Progenitor cell of endocrine pancreas (in vitro differentiated cells): ENCODE measurements at places on chromosomes 13 and 19.

DNA sequence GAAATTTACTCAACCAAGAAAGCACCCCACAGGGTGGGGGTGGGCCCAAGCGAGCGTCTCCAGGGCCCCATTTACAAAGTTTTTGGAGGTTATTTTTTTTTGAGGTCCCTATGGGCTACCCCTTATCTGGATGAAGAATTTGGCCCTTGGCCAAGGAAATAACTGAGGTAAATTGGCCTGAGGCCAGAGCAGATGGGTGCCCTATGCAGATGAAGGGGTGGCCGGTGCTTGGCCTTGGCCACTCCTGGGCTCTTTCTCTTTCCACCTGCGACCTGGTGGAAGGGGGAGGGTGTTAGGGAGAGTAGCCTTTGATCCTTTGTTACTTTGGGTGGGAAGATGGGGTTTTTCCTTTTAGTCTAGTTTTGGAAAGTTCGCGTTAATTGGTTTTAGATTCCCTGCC lies 15.5 kb downstream of the ZNF701 start:
- no peak for DNase-seq

- DNase-seq, result no peak
These were observed at the start of gene SBSN for GRCh38 chr19:35528218-35529038. Gene SBSN, minus strand, starts transcription at chr19:35528311. Its CDS starts 30 bp downstream, at chr19:35528281.

- DNase-seq, result no peak
These were observed 142.2 kb downstream of the IRS2 start for GRCh38 chr13:109644069-109644750.

- no peak for DNase-seq
These were observed 3.9 kb downstream of the EEF2 start for GRCh38 chr19:3981373-3981735.

DNA sequence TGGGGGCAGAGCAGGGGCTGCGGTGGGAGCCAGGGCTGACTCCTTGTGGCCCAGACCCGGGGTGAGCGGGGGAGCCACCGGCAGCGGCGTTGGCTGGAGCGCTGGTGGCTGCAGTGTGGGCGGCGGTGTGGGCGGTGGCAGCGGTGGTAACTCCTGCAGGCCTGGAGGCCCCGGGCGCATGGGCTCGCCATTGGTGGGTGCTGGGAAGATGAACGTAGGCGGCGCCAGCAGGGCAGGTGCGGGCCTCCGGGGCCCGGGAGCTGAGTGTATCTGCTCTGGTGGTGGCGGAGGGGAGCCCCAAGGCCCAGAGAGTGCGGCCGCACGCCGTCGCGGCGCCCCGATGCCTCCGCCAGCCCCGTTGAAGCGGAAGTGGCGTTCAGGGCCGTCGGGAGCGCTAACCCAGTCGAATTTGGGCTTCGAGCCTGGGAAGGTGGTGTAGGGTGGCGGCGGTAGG lies 2.0 kb downstream of the GGN start:
- DNase-seq, result no peak

DNA sequence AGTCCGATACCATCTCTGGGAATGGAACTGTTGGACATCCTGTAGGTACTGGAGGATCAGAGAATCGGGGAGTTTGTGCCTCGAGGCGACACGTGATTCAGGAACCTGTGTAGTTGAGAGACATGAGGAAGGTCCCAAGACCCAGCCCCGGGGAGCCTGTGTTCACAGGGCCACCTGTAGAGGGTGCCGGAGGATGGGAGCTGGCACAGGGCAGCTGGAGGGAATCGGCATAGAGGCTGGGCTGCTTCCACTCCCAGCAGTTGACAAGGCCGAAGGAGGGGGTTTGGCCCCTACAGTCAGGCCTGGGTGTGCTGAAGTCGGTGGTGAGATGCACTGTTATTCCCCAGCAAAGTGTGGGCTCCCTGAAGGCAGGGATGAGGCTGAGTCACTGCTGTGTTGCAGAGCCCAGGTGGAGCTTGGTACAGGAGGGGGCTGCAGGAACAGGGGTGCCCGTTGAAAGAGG lies 2.5 kb upstream of the ISYNA1 start:
- no peak for DNase-seq

- DNase-seq, result no peak
These were observed 81.7 kb upstream of the ABCC4 start for GRCh38 chr13:95382916-95383315.

DNA sequence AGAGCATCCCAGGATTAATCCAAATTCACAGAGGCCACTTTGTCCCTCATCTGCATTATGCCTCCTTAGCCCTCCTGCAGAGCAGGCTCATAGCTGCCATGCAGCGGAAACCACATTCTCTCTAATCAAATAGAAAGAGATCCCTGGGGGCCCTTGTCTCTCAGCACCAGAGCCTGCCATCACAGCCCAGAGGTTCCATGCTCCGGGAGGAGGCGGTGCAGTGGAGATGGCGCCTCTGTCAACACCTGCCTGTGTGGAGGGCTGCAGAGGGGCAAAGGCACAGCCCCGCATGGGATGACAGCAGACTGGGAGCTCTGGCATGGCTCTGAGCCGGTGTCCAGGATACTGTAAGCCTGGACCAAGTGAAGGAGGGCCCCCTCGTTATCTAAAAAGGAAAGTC lies 111.3 kb downstream of the SLC7A1 start:
- DNase-seq, result no peak

- no peak for DNase-seq
These were observed 537.6 kb downstream of the KLF5 start for GRCh38 chr13:73596382-73596781.

- no peak for DNase-seq
These were observed 269.5 kb upstream of the HTR2A start for GRCh38 chr13:47166336-47166735.

DNA sequence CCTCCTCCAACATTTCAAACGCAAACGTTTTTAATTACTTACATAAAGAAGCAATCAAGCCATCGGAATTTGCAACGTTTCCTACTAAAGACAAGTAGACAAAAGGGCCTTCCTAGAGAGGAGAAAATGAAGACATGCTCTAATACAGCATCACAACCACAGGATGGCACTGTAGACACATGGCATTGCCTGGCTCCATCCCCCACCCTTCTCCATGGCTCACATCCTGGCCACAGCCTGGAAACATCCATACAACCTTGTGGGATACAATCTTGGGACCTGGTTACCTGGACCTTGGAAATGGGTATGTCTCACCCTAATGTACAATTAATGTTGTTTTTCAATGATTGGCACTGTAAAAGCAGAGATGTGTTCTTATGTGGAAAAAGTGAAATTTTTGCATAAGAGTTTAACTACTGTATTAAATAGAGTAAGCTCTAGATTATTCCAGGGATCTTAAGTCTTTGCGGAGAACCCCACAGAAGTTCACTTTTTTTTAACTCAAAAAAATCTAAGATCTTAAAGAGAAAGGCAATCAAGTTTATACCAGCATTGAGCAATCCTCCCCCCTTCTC lies 21.5 kb downstream of the EBPL start:
- peak; percentile 29 for DNase-seq

DNA sequence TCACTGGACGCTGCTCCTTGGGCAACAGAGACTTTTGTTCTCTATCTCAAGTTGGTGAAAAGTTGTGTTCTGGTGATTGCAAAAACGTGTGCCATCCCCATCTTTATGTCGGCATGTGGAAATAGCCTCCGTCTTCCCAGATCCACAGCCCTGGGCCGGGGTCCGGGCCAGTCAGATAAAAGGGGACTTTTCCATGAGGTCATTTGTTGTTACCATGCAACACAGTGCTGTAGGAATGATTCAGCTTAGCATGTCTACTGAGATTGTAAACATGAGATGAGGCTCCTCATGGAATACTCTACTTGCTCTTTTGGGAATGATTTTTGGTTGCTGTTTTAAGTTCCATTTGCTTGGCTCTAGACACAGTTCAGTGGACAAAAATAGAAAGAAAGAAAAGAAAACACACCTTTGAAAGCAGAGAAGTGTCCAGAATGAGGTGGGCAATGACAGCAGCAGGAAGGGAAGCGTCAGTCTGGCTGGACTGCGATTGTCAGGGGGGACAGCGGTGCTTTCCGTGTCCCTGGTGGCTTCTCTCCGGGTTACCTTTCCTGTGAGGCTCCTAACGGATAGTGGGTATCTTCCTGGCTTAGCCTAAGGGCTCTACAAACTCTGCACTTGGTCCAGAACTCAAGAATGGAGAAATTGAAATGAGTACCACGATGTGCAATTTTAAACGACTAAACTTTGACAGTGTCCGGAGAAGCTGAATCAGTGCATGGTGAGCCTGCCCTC lies 91.6 kb downstream of the TEX29 start:
- no peak for DNase-seq

GRCh38 chr13:95480791-95481780 lies 71.4 kb upstream of the CLDN10 start:
- no peak for DNase-seq

DNA sequence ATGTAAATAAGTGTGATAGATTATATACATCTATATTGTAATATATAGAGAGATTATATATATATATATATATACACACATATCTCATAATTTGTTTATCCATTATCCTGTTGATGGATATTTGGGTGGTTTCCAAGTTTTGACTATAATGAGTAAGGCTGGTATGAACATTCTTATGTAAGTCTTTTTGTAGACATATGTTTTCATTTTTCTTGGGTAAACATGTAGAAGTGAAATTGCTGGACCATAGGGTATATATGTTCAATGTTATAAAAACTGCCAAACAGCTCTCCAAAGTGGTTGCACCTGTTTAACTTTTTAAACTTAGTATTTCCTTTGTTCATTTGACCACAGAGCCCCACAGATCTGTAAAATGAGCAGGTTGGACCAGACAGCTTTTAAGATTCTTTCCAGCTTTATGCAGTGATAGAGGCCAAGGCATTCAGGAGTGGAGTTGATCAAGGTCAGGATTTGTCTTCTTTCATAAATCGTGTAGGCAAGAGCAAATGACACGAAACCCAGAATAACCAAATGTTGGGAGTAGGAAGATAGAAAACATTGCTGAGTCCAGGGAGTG lies 21.7 kb upstream of the KATNAL1 start:
- DNase-seq, result no peak

DNA sequence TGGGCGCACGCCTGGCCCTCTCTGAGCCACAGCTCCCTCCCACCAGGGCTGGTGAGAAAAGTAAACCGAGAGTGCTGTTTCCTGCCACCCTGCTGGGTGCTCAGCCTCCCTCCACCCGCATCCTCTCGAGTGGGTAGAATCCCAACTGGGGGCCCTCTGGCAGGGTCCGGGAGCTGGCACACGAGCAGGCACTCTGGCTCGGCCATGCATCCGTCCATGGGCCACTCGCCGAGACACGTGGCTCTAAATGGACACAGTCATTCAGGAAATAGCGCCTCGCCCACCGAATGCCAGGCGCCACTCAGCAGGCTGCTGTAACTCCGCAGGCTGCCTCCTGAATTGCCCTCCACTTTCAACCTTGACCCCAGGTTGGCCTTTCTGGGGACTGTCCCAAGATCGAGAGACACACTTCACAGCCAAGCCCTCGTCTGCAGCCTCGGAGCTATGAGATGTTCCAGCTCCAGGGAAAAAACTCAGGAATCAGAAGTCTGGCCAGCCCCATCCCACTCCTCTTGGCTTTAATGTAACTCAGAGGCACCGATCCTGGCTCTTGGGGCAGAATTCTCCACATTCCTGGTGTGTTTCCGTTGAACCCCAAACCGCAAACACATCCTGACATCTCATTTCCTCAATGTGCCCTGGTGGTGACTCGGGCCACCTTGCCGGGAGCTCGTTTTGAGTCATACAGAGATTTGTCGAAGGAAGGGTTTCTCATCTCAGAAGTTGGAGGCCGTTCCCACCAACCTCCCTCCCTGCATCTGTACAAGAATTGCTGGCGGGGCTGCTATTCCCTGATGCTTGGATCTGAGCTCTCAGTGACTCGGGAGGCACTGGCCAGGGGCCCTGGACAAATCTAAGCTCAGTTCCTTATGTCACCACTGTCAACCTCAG lies 14.1 kb downstream of the KLF2 start:
- no peak for DNase-seq

DNA sequence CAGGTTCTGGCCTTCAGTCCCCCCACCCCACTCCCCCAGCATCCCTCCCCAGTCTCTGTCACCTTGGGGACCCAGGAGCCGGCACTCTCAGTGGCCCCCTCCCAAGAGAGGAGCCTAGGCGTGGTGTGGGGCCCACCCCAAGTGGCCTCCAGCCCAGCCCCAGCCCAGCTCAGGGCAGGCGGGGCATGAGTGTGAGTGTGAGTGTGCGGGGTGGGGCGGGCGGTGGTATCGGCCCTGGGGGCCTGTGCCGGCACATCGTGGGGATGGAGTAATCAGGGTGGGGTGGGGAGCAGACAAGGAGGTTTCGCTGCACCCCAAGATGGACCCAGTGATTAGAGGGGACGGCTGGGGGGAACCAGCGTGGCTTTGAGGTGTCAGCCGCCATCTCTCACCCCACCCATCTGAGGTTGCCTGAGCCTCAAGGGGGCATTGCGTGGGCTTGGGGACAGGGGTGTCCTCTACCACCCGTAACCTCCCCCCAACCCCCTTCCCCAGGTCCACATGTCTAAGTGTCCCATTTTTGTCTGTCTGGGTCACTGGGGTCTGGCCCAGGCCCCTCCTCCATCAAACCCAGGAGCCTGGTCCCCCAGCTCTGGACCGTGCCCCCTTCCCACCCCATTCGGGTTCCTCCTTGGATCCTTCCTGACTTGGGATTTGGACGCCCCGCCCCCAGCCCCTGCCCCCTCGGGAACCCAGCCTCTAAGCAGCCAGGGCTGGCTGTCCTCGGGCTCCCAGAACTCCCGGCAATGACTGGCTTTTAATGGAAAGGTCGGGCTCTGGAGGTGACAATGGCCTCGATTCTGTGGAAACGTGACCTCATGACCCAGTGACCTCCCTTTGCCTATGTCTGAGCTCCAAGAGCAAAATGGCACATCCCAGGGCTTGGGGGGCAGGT lies 6.9 kb upstream of the SULT2B1 start:
- DNase-seq, result no peak

GRCh38 chr13:33174931-33175330 lies 110.6 kb downstream of the STARD13 start:
- DNase-seq, result no peak

DNA sequence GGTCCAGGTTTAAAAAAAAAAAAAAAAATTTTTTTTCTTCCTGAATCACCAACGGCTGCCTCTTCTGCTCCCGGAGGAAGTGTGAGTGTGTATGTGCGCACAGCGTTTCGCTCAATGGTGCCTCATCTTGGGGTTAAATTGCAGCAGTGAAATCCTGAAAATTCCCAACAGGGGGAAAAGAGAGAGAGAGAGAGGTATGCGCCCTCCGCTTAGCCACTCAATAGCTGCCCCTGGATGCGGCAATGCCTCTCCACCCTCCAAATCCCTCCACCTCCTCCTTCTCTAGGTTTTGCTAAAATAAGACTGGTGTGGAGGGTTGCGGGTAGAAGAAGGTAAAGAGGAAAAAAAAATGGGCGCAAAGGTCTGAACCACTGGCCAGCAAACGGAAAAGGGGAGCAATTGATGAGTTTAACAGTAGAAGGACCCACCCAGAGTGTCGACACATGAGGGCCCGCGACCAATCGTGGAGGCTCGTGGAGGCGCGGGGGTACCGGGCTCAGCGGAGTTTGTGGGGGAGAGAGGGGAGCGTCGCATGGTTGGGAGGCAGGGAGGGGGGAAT lies 853 bp upstream of the CACNA1A start:
- DNase-seq, result no peak

GRCh38 chr19:31902821-31903220 lies 442.6 kb upstream of the ZNF507 start:
- no peak for DNase-seq
